Dorsolateral prefrontal cortex (tissue), 122 donors: ENCODE measurements at places on chromosomes 3 and 15.

GRCh38 chr15:56659197-56659596, 74.1 kb downstream of the ZNF280D start:
- DNase-seq: no peak

DNA sequence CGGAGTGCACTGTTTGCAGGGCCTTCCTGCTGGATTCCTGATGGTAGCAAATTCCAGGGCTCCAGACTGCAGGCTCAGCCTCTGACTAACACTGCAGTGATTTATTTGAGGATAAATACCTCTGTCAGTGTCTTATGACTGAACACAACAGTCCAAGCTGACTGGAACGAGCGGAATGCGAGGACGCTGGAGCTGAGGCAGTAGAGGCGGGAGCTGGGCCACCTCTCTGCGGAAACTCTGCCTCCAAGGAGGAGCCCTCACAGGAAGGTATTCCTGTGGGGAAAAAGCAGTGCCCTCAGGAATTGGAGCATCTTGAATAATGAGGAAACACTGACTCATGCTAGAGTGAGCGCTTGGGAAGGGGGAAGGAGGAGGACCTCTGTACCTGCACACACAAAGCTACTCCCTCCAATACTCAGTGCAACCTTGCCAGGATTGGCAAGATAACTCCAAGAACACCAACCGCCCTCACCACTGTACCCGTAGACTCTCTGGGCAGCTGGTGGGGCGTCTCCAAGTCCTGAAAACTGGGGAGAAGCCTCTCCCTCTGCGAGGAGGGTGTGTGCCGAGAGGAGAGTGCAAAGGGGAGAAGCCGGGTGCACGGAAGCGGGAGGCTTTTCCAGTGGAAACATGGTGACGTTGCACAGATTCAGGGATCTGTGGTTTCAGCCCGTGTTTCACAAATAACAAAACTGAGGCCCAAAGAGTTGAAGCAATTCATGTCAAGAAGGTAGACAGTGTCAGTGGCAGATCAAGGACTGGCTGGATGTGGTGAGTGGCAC, 43.0 kb downstream of the VGLL4 start:
- DNase-seq: peak; percentile 48

- no peak for DNase-seq
Observed at GRCh38 chr15:93837450-93837849, 393.9 kb upstream of the MCTP2 start.

- no peak for DNase-seq
Observed at GRCh38 chr15:39453620-39454019, 127.3 kb upstream of the THBS1 start.

- DNase-seq: no peak
Observed at GRCh38 chr3:63450023-63450422, 171.9 kb downstream of the SYNPR start.

GRCh38 chr3:124877674-124878073, 9.5 kb downstream of the ITGB5 start:
- DNase-seq: no peak

GRCh38 chr15:57647071-57647790, 55.5 kb downstream of the MYZAP start:
- no peak for DNase-seq

- no peak for DNase-seq
Observed at GRCh38 chr3:136708333-136708985, 43.7 kb downstream of the STAG1 start.

DNA sequence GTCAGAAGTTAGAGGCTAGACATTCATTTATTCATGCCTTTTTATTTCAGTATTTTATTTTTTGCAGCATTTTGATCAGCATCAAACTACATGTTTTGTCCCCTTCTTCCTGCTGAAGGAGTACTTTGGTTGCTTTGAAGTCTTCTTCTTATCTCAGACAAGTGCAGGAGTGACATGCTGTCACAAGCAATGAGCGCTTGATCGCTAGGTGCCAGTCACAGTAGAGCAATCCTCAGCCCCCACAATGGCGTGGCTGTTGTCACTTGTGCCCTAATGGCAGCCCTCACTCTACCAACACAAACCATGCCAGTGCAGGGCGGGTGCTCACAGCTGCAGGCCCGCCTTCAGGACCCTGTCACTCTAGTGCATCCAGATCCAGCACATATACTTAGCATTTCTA, 184.6 kb upstream of the FEZF2 start:
- no peak for DNase-seq

GRCh38 chr3:108826309-108827187, 4.0 kb downstream of the TRAT1 start:
- no peak for DNase-seq

- no peak for DNase-seq
Observed at GRCh38 chr3:184725176-184725719, 13.4 kb upstream of the MAGEF1 start.

DNA sequence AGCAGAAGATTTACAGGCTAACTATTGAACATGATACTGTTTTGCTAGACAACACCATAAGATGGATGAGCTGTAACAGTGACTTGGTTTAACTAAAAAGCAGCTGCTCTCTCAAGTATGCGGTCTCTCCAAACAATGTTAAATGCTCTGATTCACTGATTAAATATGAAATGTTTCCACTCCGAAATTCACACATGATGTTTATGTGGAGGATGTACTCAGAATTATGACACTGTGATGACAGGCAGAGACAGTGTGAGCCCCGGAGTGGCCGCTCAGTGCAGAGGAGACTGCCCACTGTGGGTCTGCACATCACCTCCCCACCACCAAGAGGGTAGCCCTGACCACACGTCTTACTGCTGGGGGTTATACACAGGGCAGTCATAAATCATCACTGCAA, 83.9 kb upstream of the MEX3B start:
- DNase-seq: no peak

- DNase-seq: no peak
Observed at GRCh38 chr3:154334973-154335420, 10.7 kb upstream of the DHX36 start.

GRCh38 chr3:144055604-144056003, 84.0 kb downstream of the DIPK2A start:
- DNase-seq: no peak
